ENCODE measurements at places on chromosomes 5 and 9. TPM values are rescaled to one million over a fixed set of nuclear protein-coding genes. Genes with fewer than 3 reads are reported as not detected.

PLAC8L1 gene
- not detected for total RNA-seq

TGFBI gene
- total RNA-seq, result 40.6 TPM

RFX3 gene
- total RNA-seq, result 2.9 TPM

CARTPT gene
- total RNA-seq, result not detected

FOXD4L4 gene
- under 0.01 TPM for total RNA-seq

OTULINL gene
- total RNA-seq, result 0.15 TPM

PKD2L2 gene
- total RNA-seq, result not detected

FBXW2 gene
- total RNA-seq, result 26.0 TPM

FOXD4L6 gene
- not detected for total RNA-seq

TAF11L14 gene
- total RNA-seq, result not detected

NSG2 gene
- not detected for total RNA-seq

CEP72 gene
- 4.2 TPM for total RNA-seq

MCTP1 gene
- total RNA-seq, result 123 TPM

CCNO gene
- total RNA-seq, result not detected

SEMA6A gene
- 0.15 TPM for total RNA-seq

BARHL1 gene
- not detected for total RNA-seq

SLC25A2 gene
- 0.15 TPM for total RNA-seq

SLC25A48 gene
- not detected for total RNA-seq

OR2S2 gene
- not detected for total RNA-seq

NDFIP1 gene
- total RNA-seq, result 30.5 TPM

PRRT1B gene
- not detected for total RNA-seq

SLC6A19 gene
- total RNA-seq, result not detected

SMC2 gene
- total RNA-seq, result 19.2 TPM

NRARP gene
- 46.1 TPM for total RNA-seq

POLR1E gene
- total RNA-seq, result 18.5 TPM

SYK gene
- not detected for total RNA-seq

DRD1 gene
- not detected for total RNA-seq

LHX3 gene
- not detected for total RNA-seq

PCDHGB4 gene
- 10.1 TPM for total RNA-seq

NUTM2F gene
- total RNA-seq, result not detected

CACNA1B gene
- not detected for total RNA-seq

STPG3 gene
- not detected for total RNA-seq

ZNF169 gene
- total RNA-seq, result 1.6 TPM

PCDHGB3 gene
- 0.46 TPM for total RNA-seq

FYB1 gene
- total RNA-seq, result not detected

ZFP37 gene
- total RNA-seq, result 0.97 TPM

ADAMTS16 gene
- total RNA-seq, result not detected

ASPN gene
- not detected for total RNA-seq

PROB1 gene
- total RNA-seq, result 0.65 TPM

DBH gene
- total RNA-seq, result not detected

PRR7 gene
- total RNA-seq, result 5.8 TPM

SCGB3A2 gene
- not detected for total RNA-seq

AKNA gene
- total RNA-seq, result 5.2 TPM

PANK3 gene
- 45.1 TPM for total RNA-seq

NTNG2 gene
- total RNA-seq, result under 0.01 TPM

CER1 gene
- total RNA-seq, result not detected

GRK6 gene
- 27.0 TPM for total RNA-seq

PLEKHG4B gene
- not detected for total RNA-seq

SHOC1 gene
- total RNA-seq, result not detected

AGXT2 gene
- not detected for total RNA-seq

All from epithelial cell of umbilical artery (primary cell).